H1 (cell line): ENCODE measurements at places on chromosomes 7 and 10.
A peak's percentile ranks its signal among the peaks of the same experiment; 100 is the strongest.

- DNase-seq, result peak; percentile 62
Measured at GRCh38 chr7:157432541-157432956, 95.7 kb downstream of the DNAJB6 start.

GRCh38 chr10:63555330-63555729 is 34.1 kb downstream of the REEP3 start:
- no peak for DNase-seq

- DNase-seq, result no peak
Measured at GRCh38 chr10:84196941-84197340, 2.6 kb downstream of the CDHR1 start.

DNA sequence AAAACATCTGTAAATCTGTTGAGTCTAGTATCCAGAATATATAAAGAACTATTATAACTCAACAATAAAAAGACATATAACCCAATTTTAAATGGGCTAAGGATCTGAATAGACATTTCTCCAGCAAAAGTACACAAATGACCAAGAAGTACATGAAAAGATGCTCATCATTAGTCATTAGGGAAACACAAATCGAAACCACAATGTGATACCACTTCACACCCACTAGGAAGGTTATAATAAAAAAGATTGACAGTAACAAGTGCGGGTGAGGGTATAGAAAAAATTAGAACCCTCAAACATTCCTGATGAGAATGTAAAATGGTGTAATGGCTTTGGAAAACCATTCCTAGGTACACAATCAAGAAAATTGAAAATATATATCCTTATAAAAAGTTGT is 4.1 kb downstream of the XPNPEP1 start:
- no peak for DNase-seq

GRCh38 chr7:116633131-116633988 is 38.6 kb upstream of the MET start:
- no peak for DNase-seq

DNA sequence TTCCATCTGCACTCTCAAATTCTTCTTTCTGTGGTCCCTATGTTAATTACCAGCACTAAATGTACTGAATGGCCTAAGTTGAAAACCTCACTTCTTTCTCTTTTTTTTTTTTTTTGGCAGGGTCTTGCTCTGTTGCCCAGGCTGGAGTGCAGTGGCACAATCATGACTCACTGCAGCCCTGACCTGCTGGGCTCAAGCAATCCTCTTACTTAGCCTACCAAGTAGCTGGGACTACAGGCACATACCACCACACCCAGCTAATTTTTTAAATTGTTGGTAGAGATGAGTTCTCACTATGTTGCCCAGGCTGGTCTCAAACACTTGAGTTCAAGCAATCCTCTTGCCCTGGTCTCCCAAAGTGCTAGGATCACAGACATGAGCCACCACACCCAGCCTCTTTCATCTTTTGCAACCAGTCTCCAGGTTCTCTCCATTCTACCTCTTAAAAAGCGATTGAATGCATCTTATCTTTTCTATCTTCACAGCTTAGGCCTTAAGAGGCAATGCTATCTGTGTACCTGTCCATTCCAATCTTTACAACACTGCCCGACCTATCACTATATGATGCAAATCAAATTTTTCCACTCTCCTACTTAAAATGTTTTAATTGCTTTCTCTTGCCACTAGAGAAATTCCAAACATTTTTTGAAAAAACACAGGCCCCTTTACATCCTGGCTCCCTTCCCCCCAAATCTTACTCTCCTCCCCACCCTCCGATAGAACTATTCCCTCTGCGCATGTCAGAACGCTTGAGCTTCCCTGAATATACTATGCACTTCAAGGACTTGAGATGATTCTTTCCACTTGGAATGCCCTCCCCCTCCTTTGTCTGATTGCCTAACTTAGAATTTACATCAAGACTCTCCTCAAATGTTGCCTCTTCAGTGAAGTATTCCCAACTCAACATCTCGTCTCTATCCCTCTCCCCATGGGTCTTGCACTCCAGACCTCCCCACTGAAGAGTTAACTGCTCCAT is 6.0 kb downstream of the ICA1 start:
- no peak for DNase-seq

DNA sequence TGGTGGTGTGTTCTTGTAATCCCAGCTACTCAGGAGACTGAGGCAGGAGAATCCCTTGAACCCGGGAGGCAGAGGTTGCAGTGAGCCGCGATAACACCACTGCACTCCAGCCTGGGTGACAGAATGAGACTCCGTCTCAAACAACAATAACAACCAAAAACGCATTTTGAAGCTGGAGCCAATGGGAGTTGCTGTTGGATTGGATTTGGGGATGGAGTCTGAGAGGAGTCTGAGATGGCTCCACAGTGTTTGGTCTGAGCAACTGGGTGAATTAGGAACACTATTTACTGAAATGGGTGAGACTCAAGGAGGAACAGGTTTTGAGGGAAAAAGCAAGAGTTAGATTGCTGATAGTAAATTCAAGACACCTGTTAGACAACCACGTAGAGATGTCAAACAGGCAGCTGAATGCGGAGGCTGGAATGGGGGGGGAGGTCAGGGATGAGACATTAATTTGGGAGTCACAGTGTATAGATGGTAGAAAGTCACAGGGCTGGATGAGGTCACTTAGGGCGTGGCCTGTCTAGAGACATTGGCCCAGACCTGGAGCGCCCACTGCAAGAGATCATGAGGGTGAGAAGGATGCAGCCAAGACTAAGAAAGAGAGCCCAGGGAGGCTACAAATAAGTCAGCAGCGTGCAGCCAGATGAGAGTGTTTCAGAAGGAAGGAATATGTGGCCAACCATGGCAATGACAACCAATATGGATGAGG is 56.4 kb downstream of the CYCS start:
- DNase-seq, result no peak

DNA sequence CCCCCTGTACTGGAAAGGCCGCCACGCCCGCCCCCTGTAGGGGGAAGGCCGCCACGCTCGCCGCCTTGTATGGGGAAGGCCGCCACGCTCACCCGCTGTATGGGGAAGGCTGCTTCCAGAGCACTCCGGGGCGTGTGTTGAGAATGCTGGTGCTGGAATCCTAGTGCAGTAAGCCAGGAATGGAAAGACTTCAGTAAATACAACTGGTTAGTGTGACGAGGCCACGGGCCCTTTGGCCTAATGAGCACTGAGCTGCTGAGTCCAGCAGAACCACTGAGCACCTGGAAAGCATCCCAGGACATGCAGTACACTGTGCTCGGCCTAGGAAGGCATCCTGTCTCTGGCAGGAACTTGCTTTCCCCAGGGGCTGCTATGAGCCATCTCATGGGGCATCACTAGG is 398.9 kb downstream of the PTPRN2 start:
- DNase-seq, result no peak

DNA sequence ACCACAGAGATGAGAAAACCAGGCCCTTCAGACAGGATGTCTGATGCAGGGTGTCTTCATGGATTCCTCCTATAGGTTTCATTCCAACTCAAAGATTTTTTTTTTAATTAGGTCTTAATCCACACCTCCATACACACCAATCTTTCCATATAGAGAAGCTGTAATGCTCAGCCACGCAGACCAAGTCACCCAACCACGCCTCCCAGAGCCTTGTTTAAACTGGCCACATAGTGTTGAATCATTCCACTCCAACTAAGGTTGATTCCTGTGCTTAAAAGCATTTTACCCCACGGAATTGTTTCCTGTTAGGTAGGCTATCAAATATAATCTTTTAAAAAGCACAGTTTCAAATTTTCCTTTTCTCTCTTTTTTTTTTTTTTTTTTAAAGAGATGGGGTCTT is 153.6 kb downstream of the TYW1B start:
- DNase-seq, result no peak

GRCh38 chr7:98515201-98515600 is 101.9 kb upstream of the NPTX2 start:
- no peak for DNase-seq

GRCh38 chr10:18822156-18822555 is 162.9 kb downstream of the ARL5B start:
- DNase-seq, result no peak

DNA sequence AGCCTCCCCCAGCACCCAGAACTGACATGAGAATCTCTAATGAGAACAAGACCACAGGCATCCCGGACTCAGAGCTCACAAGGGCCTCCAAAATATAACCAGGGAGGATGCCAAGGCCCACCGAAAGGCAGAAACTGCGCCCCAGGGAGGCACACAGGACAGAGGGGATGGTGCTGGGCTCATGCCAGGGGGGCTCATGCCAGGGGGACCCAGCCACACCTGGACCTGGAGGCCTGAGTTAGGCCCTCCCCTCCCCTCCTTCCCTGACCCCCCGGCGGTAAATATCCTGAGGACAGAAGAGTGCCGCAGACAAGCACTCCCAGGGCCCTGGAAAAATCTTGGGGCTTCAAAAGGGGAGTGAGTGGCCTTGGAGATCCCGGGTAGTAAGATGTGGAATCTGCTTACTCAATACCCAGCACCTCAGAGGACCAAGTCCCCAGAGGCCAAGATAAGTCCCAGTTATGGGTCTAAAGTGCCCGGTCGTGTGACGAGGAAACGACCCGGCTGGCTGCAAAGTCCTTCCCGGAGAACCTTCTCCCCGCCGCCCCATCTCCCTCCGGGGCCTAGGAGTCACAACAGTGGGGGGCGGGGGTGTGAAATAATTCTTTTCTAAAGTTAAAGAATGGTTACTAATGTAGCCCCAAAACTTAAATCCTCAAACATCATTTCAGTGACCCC is 11.9 kb downstream of the PDGFA start:
- no peak for DNase-seq

DNA sequence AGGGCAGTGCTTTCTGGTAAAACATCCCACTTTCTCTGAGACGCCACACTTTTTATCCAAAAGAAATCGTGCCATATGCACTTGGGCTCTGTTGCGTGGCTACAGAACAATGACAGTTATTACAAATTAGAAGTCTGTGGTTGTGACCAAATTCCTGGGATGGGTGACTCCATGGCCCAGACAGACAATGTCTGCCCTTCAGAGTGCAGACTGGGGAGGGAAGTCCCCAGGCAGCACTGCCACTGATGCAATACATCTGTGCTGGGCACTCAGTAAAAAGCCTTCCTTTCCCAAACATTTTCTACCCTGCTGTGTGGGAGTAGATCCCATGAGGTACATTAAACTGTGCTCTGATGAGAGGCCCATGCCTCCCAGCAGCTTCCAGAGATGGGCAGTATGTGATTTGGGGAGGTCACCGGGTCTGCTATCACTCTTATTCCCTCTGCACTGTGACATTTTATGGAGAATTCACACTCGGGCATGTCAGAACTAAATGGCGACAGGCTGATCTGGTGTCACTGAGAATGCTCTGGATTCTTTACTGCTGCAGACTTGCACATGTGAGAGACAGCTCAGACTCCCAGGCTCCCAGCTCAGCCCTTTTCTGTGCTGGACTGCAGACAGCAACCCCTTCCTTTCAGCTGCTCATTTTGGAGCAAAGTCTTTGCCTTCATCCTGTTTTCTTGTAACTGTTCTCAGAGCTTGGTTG is 243.5 kb upstream of the ZNF32 start:
- no peak for DNase-seq

DNA sequence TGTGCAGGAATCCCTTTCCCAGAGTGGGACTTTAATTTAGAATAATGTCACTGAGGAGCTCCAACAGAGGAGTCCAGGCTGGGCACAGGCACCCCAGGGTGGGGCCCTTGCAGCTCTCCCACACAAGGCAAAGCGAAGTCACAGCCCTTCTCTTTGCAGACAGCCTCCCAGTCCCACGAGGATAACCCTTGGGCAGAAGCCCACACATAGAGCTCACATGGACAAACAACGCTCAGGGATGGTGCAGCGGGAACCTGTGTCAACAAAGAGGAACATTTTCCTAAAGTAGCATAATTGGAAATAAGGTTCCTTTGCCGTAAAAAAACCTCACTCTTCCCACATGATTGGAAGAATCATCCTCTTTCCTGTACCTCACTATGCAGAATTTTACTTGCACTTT is 29.3 kb upstream of the GGCT start:
- DNase-seq, result no peak

DNA sequence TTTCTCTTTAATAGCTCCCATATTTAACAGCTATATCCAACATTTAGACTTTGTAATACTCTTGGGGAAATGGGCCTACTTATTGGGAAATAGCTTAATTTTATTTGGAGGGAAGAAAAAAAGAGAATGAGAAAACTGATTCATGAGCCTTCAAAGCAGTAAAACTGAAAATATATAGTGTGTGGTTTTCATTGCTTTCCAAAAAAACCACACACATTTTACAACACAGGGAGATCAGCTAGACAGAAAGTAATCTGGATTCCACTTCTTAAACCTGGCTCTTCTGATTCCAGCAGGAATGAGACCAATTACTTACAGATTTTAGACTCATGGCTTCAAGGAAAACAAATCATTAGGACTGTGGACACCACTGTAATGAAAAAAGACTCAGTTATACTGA is 48.7 kb downstream of the CH25H start:
- DNase-seq, result no peak

- DNase-seq, result no peak
Measured at GRCh38 chr7:144656965-144657517, 178.8 kb downstream of the TPK1 start.

DNA sequence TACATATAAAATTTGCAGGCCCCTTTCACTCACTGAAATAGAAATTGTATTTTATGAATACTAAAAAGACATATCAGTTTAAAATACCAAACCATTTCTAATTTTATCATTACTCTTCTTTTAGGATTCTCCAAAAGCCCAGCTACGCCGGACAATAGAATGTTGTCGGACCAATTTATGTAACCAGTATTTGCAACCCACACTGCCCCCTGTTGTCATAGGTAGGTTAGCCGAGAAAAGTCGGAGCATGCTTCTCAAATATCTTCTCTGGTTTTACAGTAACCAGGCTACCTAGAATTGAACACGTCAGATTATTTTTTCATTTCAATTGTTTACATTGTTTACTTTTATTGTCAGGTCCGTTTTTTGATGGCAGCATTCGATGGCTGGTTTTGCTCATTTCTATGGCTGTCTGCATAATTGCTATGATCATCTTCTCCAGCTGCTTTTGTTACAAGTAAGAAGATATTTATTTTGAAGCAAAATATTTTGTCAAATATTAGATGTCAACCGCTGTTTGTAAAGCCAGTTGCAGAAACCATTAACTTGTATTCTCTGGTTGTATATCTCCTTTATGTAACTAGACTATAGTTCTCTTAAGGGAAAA is 57.6 kb downstream of the MMRN2 start:
- DNase-seq, result no peak
